CD4-positive, alpha-beta T cell treated with Interleukin-15 for 1 hour (primary cell): ENCODE measurements at places on chromosomes 11 and 22.

DNA sequence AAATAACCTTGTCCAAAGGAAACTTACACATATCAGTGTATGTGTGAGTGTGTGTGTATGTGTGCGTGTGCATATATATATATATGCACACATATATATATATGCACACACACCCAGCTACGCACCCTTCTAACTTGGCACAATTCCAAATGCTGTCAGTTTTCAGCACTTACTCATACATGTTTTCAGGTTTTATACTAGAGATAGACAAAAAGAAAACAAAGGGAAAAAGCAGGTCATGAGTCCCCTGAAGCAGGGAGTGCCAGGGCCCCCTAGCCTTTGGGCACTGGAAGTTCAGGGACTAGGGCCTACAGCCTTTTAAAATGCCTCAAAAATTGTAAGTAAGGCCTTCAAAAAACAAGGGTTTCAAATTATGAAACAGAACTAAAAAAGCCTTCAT, 265.4 kb downstream of the CADM1 start:
- DNase-seq = no peak

- no peak for DNase-seq
Observed at GRCh38 chr11:77109236-77110019, 6.8 kb downstream of the OMP start.

DNA sequence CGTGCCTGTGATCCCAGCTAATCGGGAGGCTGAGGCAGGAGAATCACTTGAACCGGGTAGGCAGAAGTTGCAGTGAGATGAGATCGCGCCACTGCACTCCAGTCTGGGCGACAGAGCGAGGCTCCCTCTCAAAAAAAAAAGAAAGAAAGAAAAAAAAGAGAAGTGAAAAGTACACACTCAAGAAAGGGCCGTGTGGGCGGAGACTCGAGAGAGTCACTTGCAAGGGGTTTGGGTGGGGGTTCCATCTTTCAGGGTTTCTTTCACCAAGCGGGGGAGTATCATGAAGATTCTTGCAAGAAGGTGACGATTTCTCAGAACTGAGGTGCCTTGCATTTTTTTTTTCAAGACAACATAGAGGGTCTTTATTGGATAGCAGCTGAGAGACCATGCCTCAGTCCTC, 4.0 kb upstream of the IFITM5 start:
- no peak for DNase-seq

DNA sequence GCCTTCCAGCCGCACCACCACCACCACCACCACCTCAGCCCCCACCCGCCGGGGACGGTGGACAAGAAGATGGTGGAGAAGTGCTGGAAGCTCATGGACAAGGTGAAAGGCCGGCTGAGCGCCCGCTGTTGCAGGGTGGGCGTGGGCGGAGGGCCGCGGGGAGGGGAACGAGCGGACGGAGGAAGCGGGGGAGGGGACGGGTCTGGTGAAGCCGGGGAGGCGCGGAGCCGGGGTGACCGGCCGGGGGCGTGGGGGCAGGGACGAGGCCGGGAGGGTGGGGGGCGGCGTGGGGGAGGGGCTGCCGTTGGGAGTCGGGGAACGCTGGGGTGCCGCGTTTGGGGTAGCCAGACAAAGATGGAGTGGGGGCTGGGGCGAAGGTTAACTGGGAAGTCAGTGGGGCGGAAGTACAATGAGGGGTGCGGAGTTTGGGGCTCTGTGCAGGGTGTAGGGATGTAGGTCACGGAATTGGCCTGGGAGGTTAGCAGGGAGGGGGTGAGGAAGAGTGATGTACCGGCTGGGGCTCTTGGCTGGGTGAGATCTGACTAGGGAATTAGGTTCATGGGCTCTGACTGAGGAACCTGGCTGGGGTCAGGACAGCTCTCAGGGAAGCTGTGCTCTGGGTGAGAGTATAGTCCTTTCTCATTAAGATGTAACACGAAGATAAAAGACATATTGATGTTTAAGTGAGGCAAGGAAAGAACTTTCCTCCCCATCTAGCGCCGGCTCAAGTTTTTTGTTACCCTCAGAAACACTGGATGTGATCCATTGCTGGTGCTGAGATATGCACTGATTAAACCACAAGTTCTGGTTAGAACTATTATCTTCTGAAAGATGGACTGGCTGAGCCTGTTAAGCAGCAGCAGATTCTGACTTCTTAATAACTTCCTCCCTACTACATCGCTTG, 624 bp downstream of the CBL start:
- DNase-seq = peak; percentile 20

GRCh38 chr11:70913715-70914231, 338.6 kb downstream of the SHANK2 start:
- no peak for DNase-seq

GRCh38 chr11:118789501-118790356, 1.2 kb downstream of the DDX6 start:
- DNase-seq = peak; percentile 36

DNA sequence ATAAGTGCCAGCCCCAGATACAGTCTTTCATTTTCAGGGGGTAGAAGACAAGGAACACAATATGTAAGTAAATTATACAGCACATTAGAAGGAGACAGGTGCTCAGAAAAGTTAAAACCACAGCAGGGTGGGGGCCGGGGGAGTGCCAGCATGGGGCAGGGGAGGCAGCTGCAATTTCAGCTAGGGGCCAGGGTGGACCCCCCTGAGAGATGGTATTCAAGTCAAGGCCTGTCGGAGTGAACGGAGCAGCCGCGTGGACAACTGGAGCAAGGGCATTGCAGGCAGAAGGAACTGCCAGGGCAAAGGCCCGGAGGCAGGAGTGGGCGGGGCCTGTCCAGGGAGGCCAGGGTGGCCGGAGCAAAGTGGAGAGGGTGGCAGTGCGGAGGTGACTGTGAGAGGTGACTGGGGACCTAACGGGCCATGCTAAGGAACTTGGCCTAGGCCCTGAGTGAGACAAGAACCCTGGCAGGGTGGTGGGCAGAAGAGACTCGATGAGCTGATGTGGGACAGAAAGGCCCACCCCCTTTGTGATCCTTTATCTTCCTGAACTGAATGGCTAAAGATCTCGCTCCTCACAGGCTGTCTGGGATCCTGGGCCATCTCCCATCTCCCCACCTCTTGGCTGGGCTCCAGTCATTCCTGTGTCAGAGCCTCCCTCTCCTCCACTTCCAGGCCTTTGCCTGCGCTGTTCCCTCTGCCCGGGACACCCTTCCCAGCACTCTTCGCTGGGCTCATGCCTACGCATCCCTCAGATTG, 22.4 kb upstream of the FLRT1 start:
- DNase-seq = no peak

- DNase-seq = no peak
Observed at GRCh38 chr11:102920118-102920684, 35.3 kb downstream of the MMP13 start.

DNA sequence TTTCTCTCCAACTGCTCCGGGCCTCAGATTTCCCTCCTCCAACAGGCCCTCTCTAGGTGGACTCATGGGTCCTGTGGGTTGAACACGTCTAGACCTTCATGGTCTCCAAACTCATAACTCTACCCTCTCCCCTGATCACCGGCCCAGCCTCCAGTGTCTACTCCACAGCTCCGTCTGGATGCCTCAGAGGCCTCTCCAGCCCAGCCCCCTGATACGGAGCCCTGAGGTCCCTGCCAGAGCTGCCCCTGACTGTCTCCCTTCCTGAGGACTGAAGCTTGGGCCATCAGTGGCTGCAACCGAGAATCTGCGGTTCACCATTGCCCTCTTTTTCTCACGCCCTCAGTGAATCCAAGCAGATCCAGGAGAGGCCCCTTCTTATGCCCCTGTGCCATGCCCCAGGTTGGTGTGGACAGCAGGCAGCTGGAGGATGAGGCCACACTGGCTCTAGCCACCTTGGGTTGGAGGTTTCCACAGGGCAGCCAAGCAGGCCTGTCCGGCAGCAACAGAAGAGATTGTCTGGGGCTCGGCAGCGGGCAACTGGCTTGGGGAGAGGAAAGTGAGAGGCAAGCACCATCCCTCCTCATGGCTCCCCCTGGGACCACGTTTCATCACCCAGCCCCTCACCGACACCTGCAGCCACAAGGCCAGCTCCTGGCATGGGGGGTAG, 104.6 kb upstream of the FGF3 start:
- no peak for DNase-seq

DNA sequence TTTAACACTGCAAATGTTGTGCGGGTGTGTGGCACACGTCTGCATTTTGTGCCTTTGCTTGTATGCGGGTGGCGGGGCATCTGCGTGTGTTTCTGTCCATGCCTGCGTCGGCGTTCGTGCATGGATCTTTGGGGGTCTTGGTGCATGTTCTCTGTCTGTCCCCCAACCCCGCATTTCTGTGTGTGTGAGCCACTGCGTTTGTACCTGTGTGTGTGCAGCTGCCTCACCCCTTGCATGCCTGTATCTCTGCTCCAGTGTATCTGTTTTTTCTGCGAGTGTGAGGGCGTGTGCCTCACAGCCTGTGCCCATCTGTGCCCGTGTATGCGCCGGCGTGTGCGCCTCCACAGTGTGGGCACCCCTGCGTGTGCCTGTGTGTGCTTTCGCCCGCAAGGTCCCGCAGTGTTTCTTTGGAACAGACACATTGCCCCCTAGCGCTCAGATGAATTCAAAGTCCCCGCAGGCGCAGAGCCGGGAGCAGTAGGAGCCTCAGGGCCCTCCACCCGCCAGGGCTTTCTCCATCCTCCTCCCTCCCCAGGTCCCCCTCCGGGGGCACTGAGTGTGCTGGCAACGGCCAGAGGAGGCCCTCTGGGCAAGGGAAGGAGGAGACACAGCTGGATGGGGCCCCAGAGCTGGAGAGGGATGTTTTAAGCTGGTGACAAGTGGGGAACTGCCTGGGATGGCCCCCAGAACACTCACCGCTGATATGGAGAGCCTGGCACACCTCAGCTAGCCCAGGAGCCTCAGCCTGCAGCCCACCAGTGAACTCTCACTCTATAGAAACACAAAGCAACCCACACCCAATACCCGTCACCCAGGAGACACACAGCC, 3.1 kb upstream of the MN1 start:
- peak; percentile 54 for DNase-seq

DNA sequence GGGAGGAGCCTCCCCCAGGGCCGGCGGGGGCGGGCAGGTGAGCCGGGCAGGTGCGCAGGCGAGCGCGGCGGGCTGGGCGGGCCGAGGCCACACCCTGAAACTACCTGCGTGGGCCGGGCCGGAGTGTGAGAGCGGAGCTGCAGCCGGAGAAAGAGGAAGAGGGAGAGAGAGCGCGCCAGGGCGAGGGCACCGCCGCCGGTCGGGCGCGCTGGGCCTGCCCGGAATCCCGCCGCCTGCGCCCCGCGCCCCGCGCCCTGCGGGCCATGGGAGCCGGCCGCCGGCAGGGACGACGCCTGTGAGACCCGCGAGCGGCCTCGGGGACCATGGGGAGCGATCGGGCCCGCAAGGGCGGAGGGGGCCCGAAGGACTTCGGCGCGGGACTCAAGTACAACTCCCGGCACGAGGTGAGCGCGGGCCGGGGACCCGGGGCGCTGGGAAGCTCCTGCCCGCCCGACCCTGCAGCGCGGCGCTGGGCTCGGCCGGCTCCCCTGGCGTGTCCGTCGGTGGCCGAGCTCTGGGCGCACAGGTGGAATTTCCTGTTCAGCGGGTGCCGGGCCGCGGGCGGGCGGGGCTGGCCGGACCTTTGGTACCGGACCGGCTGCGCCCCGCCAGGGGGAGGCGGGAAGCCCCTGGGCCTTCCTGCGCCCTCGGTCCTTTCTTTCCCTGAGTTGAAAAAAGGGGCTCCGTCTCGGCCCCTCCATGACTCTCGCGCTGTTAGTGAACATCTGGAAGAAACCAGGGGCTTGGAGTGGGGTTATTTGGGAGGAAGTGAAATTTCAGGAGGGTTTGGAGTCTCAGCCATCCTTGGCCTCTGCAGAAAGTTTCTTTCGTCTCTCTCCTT, at the start of gene ST14:
Gene ST14, plus strand, starts transcription at position 126 of the 841 bp plus-strand sequence. Its CDS starts 198 bp downstream, at position 324.
- peak; percentile 45 for DNase-seq

- DNase-seq = no peak
Observed at GRCh38 chr11:3344327-3345174, 34.4 kb downstream of the ZNF195 start.

- DNase-seq = no peak
Observed at GRCh38 chr11:72773291-72773690, 20.6 kb downstream of the STARD10 start.

DNA sequence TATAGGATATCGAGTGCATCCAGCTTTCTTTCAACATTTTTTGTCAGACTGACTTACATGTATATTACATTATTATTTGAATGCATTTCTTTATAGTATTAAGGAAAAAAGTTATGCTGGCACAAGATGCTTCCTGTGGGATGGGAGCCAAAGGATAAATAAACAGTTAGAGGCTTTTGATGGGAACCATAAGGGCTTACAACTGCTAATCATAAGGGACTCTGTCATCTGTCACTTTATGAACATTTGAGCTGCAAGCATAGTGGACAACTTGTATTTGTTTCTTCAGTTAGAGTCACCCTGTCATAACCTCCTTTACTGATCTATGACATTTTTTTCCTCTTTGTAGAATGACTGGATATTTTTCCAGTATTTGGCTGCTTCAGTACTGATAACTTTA, 132.4 kb upstream of the CHORDC1 start:
- no peak for DNase-seq

DNA sequence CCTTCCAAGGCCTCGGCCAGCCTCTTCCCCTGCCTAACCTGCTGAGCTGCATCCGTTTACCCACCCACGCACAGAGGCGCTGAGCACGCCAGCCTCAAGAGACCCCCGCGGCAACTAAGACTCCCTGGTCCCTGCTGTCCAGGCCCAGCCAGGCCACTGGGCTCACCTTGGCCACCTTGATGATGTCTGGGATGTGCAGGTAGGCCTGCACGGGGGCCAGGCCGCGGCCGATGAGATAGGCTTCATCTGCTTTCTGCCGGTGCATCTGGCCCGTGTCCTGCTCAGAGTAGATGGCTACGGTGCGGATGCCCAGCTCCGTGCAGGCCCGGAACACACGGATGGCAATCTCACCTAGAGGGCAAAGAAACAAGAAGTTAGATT, 14.6 kb downstream of the LRFN4 start:
- no peak for DNase-seq

GRCh38 chr11:130023204-130023603, 20.6 kb upstream of the PRDM10 start:
- DNase-seq = peak; percentile 30

DNA sequence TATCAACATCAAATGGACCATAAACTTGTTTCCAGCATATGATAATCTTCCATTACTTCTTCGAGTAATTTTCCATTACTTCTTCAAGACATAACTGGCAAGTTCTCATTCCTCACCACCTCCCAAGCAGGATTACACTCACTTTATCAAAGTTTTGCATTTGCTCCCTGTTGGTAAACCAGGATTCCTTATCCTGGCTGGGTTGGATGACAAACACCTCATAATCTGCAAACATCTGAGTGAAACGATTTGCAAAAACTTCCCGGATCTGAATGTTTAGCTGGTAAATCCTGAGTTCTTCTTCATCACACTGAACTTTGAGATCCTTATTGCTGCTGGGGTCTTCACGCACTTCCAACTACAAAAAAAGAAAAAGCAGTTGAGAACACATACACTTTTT, 86.4 kb downstream of the DENND5A start:
- no peak for DNase-seq

GRCh38 chr22:22578702-22579424, 19.8 kb upstream of the PRAME start:
- no peak for DNase-seq

DNA sequence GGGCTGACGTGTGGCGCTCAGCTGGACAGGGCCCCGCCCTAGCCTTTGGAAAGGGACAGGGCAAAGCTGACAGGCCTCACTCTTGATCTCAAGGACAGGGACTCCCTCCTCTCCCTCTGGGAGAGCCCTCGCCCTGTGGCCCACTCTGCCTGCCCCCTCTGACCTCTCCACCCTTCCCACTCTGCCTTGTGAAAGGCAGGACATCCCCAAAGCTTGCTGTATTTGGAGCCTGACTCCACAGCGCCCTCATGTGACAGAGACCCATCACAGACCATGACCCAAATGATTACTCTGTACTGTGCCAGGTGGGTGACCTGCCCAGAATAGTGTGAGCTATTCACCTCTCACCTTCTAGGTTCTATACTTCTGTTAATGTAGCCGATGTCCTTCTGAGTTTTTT, 18.8 kb downstream of the P2RY2 start:
- peak; percentile 52 for DNase-seq
